Stimulated activated CD8-positive, alpha-beta memory T cell treated with anti-CD3 and anti-CD28 coated beads, Interleukin-15, amount 100 ng/mL, for 4 hours (primary cell): ENCODE measurements at places on chromosomes 12 and 14.

DNA sequence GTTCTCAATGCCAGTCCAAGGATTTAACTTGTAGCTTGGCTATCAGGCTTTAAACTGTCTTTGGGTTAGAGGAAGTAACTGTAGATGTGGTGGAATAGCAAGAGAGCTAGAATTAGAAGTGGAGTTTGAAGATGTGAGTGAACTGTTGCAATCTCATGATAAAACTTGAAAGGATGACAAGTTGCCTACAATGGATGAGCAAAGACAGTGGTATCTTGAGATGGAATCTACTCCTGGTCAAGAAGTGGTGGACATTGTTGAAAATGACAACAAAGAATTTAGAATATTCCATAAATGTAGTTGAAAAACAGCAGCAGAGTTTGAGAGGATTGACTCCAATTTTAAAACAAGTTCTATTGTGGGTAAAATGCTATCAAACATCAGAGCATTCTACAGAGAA is 199.0 kb downstream of the DUSP6 start:
- DNase-seq: no peak

DNA sequence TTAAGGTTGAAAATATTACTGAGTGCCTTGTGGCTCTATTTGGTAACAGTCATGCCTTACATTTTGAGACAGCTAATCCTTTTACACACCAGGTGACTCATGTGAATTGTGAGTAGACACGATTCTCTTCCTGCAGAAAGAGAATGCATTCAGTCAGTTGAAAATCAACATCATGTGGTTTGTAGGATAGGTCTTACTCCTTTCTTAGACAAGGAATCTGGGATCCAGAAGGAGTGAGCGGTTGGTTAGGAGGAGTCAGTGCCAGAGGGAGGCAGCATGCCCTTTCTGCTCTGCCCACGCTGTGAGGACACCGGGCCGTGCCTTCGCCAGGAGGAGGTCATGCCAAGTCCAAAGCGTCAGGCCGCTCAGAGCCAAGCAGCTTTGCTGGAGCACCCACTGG is 47.6 kb downstream of the TRAF3 start:
- DNase-seq: no peak

DNA sequence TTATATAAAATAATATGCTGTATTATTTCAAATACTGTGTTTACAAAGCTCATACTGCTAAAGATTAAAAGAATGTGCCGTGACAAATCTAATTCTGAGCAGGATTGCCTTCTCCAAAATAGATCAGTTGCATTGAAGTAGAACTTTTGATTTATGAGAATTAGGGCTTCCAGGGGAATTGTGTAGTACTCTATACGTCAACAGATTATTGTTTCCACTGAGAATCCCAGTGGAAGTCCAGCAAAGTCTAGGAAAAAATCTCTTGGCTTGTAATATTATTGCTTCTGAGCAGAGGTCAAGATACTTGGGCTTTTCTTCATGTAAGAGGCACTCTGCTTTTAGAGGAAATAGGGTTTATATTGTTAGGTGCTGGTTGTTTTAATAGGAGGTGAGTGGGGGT is 133.9 kb downstream of the TRHDE start:
- DNase-seq: no peak

DNA sequence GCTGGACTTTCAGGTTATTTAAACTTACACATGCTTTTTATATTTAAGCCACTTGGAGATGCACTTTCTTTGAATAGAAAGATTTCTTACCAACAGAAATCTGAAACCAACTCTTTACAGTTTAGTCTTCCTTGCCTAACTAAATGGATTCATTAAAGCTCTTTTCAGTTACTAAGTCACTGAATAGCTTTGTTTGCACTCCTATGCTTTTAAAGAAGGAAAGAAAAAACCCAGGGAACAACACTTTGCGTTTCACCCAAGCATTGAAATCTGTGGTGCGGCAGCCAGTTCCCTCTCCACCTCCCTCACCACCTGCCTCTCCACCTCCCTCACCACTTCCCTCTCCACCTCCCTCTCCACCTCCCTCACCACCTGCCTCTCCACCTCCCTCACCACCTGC is 70.3 kb downstream of the RIMBP2 start:
- DNase-seq: no peak
